ENCODE measurements at places on chromosomes 2 and 18.

DNA sequence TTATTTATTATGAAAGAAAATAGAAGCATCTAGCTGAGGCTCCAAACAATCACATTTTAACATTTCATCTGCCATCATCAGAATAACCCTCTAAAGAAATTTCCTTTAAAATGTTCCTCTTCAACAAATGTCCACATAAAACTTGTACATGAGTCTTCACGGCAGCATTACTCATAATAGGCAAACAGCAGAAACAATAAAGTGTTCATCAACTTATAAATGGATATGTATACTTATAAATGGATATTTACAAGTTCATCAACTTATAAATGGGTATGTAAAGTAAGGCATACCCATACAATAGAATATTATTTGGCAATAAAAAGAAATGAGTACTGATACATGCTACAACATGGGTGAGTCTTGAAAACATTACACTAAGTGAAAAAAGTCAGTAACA, 33.5 kb upstream of the ASNSD1 start:
- DNase-seq: no peak

GRCh38 chr2:173955867-173956266, 9.3 kb downstream of the SP3 start:
- DNase-seq: no peak

GRCh38 chr2:120036145-120036544, 23.3 kb downstream of the EPB41L5 start:
- peak; percentile 12 for DNase-seq

DNA sequence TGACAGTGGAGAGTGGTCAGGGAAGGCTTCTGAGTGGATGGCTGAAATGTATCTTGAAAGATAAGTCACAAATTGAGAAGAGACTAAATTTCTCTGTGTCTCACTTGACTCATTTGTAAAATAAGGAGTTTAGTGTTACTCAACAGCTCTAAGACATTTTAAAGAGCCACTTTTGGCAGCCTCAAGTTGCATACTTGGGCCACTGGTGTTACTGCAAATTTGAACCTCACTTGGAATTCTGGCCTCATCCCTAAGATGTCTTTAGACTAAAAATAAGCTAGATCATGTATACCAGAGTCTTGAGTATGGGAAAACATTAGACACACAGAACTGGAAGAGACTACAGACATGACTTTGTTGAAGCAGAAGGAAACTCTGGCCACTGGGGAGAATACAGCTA, 4.5 kb upstream of the MTLN start:
- DNase-seq: no peak

GRCh38 chr2:44453259-44453658, 91.5 kb downstream of the CAMKMT start:
- no peak for DNase-seq

- no peak for DNase-seq
These were observed 19.7 kb downstream of the USP34 start for GRCh38 chr2:61451178-61451577.

DNA sequence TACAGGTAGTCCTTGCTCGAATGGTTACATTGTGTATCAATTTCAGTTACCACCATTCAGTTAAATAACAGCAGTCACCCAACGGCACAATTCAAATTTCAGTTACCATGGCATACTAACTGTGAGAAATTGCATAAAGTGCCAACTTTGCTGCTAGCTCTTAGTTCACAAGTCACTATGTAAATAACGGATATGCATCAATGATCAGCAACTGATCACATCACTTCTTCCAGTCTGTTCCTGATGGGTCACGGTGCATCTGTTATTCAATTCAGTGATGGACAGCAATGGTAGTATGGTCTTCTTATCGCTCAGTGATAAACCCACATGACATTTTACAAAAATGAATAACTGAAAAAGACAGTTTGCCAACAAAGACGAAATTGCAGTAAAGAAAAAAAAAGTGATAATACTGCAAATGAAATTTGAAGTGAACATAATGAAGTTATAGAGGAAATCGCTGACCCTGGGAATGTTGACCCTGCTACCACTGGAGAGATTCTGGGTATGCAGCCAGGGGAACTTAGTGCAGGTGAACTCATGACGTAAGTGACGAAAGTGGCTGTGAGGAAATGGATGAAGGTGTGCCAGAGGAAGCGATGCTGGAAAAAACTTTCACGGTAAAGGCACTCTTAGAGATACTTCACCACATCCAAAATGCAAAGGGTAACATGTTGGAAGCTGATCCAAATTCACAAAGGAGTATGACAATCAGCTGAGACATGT, 25.9 kb upstream of the RAPGEF4 start:
- DNase-seq: no peak
